ENCODE measurements at places on chromosomes 5 and 9. TPM values are rescaled to one million over a fixed set of nuclear protein-coding genes. Genes with fewer than 3 reads are reported as not detected.

DNA sequence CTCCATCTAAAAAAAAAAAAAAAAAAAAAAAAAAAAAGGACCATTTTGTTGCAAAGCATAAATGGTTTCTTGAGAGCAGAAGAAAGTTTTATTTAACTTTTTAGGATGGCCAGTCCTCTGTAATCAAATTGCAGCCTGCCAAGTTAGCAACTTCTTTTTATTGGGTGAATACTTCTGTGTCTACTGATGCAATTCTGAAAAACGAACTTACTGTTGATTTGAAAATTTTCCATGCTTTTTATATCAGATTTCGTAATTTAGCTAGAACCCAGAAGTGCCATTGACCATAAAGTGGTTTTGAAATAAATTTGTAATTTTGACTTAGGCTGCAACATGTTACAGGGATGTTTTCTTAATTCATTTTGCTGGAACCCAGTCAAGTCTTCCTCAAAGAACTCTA, 269.1 kb upstream of the ACTBL2 start:
- no peak for DNase-seq

- no peak for DNase-seq
Measured at GRCh38 chr9:5549658-5550650, 39.6 kb downstream of the PDCD1LG2 start.

DNA sequence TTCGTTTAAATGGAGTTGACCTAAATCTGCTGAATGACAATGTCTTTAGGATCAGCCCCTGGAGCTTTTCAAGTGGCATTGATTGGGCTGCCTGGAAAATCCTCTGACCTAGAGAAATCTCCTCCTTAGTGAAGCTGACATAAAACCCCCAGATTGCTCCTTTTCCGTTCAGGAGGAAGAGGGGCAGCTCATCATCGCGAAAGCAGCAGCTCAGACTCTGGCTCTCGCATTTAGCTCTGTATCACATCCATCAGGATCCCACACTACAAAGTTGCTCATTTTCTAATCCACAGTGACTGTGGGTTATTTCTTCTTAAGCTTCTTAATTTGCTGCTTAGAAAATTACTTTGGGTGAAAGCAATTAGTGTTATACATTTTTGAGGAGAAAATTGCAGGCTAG, 373.7 kb downstream of the ENC1 start:
- no peak for DNase-seq

DNA sequence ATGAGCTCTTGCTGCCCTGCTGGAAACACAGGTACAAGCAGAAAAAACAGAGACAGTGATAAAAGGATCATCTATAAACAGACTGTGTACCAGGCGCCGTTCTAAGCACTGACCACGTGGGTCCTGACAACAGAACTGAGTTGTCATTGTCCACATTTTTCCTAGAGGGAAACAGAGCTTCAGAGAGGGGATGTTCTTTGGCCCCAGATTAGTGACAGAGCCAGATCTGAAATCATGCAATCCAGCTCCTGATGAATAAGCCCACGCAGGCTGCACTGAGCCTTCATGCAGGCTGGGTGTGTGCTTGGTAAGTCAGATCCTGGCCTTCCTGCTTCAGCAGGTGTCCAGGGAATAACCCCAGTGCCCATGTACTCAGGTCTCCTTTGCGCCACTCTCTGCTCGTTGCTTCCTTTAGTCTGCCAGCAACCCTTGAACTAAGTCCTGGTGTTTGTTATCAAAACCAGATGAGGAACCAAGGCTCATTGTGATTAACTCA, 22.8 kb upstream of the TCF7 start:
- no peak for DNase-seq

WNT8A gene
- total RNA-seq, result not detected

DNA sequence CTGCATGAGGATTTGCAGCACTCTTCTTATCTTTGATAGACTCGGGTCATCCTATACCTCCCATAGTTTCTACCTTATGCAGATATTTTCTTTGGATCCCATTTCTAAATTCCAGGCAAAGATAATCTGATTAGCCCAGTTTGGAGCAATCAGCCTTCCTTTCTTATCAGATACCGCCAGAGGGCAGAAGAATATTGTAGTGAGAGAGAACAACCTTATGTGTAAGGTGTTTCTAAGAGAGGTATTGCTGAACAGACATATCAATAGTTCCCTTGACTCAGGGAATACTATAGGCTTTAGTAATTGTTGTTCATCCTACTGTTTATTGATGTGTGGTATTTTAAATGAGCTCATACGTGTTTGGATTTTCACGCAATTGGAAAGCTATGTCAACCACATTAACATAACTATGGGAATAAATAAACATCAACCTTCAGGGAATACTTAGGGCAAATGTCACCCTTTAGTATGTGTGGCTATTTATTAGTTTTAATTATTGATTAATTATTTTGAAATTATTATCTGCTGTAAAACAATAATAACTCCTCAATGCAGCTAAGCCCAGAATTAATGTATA, 1435.2 kb upstream of the CDH9 start:
- DNase-seq, result no peak

PROB1 gene
- total RNA-seq, result not detected

DNA sequence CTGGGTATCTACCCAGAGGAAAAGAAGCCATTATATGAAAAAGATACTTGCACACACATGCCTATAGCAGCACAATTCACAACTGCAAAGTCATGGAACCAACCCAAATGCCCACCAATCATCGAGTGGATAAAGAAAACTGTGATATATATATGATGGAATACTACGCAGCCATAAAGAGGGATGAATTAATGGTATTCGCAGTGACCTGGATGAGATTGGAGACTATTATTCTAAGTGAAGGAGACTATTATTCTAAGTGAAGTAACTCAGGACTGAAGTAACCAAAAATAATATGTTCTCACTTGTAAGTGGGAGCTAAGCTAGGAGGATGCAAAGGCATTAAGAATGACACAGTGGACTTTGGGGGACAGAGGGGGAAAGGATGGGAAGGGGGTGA, 30.0 kb upstream of the GABBR2 start:
- no peak for DNase-seq

GRCh38 chr9:136004219-136004618, 43.0 kb upstream of the UBAC1 start:
- DNase-seq, result no peak

CAMK2A gene
- total RNA-seq, result 6.7 TPM

GRCh38 chr9:35726931-35727330, 5.1 kb downstream of the TLN1 start:
- DNase-seq, result no peak

- DNase-seq, result no peak
Measured at GRCh38 chr5:67355120-67355713, 158.6 kb upstream of the CD180 start.

GRCh38 chr9:23643656-23644258, 182.3 kb downstream of the ELAVL2 start:
- no peak for DNase-seq

DEPDC1B gene
- not detected for total RNA-seq

DNA sequence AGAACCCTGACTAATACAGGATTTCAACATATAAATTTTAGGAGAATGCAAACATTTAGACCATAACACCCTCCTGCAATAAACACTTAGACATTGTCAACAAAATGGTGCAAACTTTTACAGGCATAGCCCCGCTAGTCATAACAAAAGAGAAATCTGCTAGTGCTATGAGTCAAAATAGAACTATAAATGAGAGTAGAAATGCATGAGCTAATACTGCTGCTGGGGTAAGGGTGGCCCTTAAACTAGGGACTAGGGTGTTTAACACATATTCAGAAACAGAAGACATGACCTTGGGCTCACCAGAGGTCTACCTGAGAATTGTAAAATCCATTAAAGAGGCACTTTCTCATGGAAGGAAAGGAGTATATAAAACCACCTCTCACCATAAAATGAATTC, 131.6 kb downstream of the TLR4 start:
- DNase-seq, result no peak
